ENCODE measurements at places on chromosomes 4 and X.

DNA sequence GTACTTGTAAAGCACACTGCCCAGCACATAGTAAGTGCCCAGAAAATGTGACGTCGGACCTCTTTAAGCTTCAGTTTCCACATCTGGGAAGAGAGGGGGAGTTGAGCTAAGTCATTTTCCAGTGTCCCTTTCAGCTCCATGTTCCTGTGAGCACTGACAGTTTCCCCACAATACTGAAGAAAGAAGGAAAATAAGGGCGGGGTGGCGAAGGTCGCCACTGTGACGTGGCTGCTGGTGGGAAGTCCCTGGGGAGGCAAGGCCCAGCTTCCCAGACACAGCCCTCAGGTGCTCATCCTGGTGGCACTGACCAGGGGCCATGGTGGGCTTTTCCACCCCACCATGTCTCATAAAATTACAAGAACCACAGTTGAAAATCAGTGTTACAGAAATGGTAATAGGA lies 121.8 kb downstream of the PTTG2 start:
- no peak for DNase-seq

DNA sequence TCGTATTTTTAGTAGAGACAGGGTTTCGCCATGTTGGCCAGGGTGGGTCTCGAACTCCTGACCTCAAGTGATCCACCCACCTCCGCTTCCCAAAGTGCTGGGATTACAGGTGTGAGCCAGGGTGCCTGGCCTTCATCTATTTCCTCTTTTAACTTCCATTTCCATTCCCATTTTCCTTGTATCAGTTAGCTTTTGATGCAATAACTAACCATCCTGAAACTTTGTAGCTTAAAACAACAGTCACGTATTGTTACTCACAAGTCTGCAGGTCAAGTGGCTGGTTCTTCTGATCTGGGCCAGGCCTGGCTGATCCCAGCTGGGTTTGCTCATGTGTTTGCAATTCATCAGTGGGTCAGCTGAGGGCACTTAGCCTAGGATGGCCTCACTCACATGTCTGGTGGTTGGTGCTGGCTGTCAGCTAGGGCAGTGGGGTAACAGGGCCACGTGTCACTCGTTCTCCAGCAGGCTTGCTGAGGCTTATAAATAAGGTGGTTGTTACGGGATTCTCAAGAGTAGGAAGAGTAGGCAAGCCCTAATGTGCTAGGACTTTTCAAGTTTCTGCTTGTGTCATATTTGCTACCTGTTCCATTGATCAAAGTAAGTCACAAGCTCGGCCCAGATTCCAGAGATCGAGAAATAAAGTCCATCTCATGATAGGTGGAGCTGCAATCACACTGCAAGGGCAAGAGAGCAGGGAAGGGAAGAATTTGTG lies 88.2 kb downstream of the SOWAHB start:
- DNase-seq: no peak

DNA sequence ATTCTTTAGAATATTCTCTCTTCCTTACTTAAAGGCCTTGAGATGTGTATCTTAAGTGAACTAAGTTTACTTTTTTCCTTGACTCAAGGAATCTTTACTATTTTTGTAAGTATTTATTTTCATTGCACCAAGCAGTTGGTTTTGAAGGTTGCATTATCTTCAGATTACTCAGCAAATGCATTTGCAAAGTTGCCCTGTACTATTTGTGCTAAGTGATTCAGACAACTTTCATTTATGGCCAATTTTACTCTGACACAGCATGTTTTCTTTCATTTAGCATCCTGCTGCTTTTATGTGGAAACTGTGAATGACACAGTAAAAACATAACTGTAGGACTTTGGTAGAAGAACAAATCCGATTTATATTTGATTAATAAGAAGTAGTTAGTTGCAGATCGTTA lies 191.0 kb downstream of the CCSER1 start:
- DNase-seq: no peak

- DNase-seq: no peak
These were observed 739 bp downstream of the GAK start for GRCh38 chr4:931194-931959.

- DNase-seq: no peak
These were observed 639.8 kb upstream of the DIPK2B start for GRCh38 chrX:45840411-45840950.

GRCh38 chrX:31384471-31384870 lies 312.6 kb upstream of the FTHL17 start:
- no peak for DNase-seq

DNA sequence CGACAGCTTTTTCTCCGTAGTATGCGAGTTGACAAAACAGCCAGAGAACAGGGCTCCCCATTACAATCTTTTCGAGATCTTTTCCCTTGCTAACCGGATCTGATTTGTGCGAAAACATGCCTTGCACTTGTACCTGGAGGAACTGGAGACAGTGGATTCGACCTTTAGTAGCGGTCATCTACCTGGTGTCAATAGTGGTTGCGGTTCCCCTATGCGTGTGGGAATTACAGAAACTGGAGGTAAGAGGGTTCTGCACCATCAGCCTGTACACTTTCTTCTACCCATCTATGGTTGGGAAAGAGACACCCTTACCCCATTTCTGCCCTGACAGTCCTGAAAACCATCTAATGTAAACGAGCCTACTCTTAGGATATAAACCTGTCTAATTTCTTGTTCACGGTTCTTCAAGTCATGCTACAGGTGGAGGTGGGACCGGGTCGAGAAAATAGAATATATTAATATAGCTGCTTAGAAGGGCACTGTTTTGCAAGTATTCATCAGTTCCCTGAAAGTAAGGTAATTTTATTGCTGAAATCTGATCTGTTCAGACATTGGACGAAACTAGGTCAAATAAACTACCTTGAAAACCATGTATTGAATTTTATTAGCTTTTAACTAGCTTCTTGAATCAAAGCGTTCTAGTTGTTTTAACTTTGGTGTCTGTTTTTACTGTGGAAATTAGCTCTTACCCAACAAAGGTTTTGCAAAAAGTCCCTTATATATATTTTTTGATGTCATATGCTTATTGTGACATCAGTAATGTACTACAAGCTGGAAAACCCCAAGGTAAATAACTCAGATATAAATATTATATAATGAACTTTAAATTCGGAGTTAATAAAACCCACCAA lies 869 bp downstream of the TMEM184C start:
- no peak for DNase-seq

Data from CD4-positive, alpha-beta T cell treated with Interleukin-6 for 4 hours (primary cell).